ENCODE measurements at places on chromosomes 13 and 19. TPM values are rescaled to one million over a fixed set of nuclear protein-coding genes. Genes with fewer than 3 reads are reported as not detected.

OVOL3 gene
- total RNA-seq: not detected

- DNase-seq: no peak
Measured at GRCh38 chr13:32311188-32311897, 3.8 kb downstream of the ZAR1L start.

DNA sequence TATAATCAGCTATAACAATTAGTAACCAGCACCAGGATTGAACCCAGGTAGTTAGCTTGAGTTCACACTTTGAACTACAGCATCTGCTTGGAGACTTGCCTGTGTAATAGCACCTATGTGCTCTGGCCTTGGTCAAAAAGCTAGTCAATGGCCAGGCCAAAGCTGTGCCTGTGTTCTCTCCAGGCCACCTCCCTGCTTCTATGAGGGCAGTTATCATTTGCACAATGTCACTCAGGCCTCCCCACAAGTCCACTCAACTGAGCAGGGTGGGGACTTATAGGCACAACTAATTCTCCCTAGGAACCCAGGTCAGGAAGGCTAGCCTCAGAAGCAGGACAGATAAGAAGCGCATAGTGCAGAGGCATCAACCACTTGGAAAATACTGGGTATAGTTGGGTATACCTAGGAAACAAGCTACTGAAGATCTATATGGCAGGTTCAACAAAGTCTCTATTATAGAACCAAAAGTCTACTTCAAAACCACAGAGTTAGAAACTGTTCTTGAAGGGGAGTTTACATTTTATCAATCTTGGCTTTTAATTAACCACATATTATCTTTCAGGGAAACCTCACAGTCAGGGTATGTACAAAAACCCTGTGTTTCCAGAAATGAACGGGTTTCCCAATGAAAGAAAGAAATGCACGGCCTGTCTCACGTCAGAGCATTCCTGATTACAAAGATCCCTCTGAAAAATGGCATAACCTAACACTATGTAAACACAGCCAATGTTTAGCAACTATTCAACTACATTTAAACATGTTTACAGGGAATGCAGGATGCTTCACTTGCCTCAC lies 140.9 kb downstream of the ABCC4 start:
- no peak for DNase-seq

DNA sequence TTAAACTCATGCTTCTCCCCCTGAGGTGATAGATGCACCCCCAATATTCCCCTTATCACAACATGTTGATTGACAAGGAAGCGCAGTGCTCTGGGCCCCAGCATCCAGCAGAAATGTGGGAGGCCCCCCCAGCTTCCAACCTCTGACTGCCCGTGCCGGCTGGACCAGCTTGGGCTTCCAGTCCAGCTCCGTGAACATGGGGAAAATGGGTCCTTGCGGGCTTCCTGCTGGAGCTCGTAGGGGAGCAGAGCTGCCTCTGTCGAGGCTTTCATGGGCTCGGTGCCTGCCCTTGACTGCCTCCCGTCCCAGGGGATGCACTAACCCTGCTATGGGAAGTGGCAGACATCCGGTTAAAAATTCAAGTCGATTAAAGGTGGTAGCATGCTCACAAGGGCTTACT lies 188.9 kb downstream of the COL4A1 start:
- DNase-seq: no peak

DNA sequence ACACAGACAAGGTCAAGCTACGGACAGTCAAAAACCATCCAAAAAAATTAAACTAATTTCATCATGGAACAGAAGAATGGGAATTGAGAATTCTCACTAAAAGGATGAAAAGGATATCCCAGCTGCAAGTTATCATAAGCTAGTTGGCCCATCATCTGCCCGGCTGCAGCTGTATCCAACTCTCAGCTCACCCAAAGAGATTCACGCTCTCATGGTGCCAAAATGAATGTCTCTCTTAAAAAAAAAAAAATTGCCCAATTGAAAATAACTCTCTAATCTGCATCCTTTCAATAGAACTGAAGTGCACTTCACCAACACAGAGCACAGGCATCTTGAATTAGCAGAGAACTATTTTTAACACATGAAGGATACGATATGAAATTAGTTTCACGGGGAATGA lies 20.0 kb downstream of the ENOX1 start:
- no peak for DNase-seq

All from epithelial cell of proximal tubule (primary cell).